ENCODE measurements at places on chromosomes 2 and 18.

DNA sequence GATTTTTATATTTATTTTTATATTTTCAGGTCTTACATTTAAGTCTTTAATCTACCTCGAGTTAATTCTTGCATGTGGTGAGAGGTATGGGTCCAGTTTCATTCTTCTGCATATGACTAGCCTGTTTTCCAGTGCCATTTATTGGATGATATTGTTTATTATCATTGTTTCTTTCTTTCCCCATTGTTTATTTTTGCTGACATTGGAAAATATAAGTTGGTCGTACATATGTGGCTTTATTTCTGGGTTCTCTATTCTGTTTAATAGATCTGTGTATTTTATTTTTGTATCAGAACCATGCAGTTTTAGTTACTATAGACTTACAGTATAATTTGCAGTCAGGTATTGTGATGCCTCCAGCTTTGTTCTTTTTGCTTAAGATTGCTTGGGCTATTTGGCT is 113.4 kb upstream of the VWC2L start:
- DNase-seq, result no peak

DNA sequence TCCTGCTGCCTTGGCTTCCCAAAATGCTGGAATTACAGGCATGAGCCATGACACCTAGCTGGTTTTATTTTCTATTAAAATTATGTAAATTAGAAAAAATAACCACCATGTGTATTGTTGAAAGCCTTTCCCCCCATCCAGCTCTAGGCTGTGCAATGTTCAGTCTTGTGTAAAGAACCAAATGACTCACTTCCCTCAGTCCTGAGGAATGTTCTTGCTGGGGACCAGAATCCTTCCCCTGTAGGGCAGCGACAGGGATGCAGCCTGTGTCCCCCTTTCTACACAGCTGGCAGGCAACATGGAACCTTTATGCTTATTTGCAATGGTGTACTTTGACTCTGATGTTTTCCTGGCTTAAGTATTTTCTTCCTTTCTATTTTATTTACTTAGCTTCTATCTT is 29.4 kb downstream of the AOX1 start:
- DNase-seq, result no peak

DNA sequence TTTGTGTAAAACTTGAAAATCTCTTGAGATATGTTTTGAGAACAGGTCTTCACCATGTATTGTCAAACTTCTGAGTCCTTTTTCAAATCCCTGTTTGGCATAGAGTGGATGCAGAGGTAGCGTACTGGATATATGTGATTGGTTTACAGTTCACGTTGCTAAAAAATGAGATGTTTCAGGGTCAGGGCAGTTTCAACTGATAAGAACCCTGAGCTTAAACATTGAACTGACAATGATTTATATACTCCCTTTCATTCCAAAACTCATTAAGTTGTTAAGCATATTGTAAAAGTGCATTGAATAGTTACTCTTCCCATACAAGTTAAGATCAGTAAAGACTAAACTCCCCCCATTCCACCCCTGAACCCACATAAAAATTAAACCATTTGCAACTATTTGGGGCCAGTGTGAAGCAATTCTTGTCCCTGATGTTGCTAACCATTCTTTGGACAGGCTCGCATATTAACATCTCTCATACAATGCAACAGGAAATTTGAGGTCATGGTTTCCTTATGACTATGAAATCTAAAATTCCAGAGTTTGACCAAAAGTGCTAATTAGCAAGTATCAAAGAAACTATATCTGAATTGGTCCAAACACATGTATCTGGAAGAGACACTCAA is 470.9 kb upstream of the ACVR2A start:
- no peak for DNase-seq

DNA sequence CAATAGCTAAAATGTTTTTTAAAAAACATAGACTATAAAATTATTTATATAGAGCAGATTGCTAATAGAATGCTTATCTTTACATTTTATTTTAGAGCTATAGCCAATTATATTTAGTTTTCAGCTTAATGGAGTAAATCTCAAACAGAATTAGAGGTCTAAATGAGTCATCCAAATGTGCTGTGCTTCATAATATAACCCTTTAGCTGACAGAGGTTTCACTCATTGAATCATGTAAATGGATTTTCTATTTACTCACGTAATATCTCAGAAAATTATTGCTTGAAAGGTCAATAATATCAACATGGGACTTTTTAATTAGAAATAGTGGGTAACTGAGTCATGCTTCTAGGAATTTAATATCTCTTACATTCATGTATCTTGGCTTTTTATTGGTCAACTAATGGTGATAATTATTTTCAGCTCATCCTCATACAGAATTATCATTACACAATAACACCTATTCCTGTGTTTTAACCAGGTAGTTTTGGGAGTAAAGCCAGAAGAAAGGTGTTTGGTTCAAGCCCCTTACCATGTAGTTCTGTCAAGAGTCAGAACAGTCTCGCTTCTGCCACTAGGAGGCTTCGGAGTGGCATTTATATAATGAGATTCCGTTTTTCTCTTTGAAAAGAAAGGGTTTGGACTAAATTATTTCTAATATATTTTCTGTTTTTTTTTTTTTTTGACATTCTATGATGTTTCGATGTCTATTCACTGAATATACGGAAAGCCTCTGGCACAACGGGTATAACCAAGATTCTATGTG is 217.6 kb downstream of the CDH7 start:
- DNase-seq, result no peak

GRCh38 chr2:176085861-176086771 is 2.4 kb upstream of the EVX2 start:
- DNase-seq, result no peak

All from AML-193 (cell line).